GM23248 (cell line): ENCODE measurements at places on chromosomes 2 and 18.

- DNase-seq, result peak; percentile 23
Observed at GRCh38 chr2:46700435-46700834, 215.2 kb downstream of the MCFD2 start.

DNA sequence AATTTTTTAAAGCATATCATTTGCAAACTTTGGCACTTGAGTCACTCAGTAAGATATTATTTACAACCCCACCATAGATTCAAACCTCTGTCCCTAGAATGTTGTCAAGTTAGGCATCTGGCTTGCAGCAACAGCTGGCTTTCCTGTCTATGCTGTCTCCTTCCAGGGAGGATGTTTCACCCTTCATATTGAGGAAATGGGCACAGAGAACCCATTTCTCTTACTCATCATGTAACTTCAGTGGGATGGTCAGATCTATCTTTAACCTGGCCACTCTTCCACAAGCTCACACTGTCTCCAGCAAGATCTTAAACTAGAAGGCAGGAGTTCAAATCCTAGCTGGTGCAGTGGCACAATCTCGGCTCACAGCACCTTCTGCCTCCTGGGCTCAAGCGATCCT, 15.8 kb downstream of the LCT start:
- no peak for DNase-seq

DNA sequence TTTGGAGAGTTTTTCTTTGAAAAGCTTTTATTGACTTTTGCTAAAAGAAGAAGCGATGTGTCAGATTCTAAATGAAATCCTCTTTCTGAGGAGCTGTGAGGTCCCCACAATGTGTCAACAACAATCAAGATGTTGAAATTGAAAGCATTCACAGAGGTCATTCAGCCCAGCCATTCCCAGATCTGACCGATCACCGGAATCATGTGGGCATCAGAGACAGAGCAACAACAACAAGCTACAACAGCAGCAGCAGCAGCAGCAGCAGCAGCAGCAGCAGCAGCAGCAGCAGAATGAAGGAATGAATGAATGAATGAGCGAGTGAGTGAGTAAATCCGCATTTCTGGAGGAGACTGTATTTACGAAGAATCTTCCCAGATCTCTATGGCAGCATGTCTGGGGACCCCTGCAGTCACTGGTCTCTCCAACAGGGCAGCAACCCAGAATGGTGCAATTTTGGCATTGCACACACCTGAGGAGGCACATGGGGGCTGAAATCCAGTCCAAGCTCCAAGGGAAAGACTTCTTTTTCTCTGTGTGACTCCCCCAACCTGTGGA, 299.0 kb downstream of the MYCN start:
- DNase-seq, result no peak

GRCh38 chr2:23503682-23504081, 118.7 kb downstream of the KLHL29 start:
- DNase-seq, result no peak

DNA sequence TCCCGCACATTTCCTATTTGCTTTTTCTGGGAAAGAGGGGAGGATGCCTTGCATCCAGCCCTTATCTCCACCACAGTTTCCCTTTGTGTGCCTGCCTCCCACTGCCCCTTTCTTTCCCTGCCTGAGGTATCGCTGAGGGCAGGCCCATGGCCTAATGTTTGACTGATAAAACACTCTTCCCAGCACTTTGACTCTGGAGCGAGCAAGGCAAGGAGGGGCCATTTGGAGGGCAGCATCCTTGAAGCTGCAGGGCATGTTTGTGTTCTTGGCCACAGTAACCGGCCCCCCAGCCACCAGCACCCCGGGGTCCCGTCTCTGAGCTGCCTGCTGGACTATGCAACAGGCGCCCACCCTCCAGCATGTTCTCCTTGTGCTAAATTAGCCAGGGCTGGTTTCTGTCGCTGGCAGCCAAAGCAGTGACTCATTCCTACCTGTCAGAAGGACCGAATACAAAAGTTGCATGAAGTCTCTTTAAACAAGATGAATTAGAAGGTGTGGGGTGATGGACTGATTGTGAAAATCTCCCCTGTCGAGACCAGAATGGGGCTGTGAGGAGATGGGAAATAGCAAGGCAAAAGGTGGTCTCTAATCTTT, 50.7 kb downstream of the BCL2L11 start:
- DNase-seq, result no peak

DNA sequence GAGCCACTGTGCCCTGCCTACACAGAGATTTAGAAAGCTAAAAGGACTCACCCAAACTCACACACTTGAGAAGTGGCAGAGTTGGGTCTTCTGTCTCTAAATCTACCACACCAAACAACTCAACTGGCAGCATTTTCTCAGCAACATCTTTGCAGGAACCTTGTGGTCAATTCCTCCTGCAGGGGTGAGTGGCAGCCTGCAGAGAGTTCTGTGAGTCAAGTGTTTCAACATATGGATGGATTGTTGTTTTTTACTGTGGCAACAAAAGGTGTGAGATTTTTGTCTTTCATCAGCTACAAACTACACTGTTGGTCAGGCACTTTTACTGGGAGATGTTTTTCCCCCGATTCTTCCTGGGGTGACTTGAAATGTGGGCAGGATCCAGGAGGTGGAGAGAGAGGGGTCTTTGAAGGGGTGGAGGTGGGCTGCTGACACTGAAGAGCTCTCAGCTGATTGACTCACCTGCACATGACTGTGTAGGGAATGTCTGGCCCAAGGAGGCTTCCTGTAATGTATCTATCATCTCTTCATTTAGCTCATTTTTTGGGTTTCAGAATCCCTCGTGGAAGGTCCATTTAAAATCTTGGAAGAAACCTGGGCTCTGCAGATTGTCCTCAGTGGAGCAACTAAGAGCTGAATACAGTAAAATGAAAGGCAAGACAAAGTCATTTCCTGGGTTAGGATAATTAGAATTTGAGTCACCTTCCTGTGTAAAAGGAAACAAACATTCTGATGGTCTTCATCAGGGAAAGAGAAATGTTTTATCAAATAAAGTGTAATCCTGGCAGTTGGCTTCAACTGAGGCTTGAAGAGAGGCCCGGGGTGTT, 98.6 kb downstream of the MSH2 start:
- DNase-seq, result peak; percentile 70

DNA sequence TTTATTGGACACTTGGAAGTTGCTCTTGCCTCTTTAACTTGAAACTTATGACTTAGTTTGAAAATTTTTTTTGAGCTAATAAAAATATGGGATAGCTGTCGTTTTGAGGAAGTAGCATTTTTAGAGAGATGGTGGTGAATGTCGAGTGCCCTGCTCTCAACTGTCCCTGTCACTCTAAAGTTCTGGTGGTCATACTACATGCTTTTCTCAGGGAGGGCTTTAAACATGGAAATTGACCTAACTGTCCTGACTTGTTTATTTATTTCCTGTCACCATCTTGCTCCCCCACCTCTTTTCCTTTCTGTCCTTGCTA, 16.0 kb downstream of the CEP192 start:
- DNase-seq, result no peak

DNA sequence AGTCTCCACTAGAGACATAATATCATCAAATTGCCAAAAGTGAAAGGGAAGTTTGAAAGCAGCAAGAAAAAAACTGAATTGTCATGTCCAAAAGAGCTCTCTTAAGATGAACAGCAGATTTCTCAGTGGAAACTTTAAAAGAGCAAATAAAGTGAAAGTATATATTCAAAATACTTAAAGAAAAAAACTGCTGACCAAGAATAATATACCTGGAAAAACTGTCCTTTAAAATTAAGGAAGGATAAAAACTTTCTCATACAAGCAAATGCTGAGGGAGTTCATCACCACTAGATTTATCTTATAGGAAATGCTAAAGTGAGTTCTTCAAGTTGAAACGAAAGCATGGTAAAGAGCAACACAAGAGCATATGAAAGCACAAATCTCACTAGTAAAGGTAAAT, 83.3 kb upstream of the SCN1A start:
- no peak for DNase-seq

DNA sequence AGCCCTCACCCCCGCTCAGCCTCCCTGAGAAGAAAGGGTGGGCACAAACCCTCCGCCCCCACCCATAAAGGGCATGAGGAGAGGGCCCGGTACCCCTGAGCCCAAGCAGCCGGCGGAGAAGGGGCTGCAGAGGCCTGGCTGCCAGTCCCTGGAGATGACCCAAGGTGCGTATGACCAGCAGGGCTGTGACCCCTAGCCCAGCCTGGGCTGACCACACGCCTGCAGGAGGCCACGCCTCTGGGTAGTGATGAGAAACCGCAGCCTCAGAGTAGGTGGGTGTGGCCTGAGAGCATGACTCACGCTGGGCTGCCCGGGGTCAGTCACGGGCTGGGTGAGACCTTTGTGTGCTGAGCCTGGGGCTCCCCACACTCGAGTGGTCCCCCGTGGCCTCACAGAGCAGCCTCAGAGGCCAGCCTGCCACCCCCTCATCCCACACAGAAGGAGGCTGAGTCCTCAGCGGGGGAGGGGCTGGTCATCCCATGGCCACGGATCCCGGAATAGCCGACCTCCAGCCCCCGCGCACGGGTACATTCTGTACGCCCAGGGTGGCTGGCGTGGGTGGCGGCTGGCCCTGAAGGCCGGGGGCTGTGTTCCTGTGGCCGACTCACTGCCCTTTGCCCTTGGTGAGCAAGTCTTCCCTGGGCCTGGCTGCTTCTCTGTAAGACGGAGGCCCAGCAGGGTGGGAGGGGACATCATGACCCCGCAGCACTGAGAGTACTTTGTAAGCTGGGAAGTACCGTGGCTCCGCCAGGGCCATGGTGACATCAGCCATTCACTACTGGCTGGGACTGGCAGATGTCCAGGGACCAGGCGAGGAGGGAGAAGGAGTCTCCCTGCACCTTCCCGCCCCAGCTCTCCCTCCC, 110.8 kb upstream of the OTOS start:
- peak; percentile 94 for DNase-seq

DNA sequence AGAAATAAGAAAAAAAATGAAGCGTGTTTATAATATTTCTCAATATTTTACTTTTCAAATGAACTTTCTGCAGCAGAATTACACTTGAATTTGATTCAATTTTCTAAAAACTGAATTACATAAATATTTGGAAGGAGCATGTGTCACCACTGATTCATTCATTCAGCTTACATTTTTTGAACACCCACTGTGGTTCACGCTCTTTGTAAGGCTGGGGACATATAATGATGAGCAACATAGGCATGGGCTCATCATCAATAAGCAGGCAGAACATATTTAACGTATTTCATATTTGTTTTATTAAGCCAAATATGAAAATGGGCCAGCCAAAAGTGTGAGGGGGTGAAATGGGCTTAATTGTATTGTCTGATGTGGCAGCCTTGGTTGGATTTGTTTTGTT, 209.1 kb downstream of the CTNNA2 start:
- peak; percentile 48 for DNase-seq

- no peak for DNase-seq
Observed at GRCh38 chr18:8231316-8231715, 377.9 kb upstream of the RAB12 start.

GRCh38 chr2:22907330-22907729, 477.6 kb upstream of the KLHL29 start:
- no peak for DNase-seq

GRCh38 chr2:197145471-197146056, 165.0 kb downstream of the ANKRD44 start:
- DNase-seq, result no peak

- DNase-seq, result peak; percentile 20
Observed at GRCh38 chr18:51194604-51195003, 2.9 kb downstream of the MEX3C start.

- no peak for DNase-seq
Observed at GRCh38 chr2:111030945-111031344, 89.8 kb upstream of the BCL2L11 start.

DNA sequence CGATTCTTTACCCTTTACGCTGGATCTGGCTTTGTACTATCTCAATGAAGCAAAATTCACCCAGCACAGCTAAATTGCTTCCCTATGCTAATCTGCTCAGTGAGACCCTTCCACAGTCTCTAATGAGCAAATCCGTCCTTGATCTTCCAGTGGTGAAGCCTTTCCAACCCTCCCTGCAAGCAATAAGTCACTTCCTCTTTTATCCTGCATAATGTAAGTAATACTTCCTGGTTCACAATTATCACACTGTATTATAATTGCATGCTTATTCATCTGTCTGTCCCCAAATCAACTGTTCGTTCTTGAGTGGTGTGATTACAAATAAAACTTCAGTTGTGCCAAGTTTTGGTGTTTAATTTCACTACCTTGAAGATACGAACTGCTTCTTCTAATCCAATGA, 404.0 kb downstream of the ADCYAP1 start:
- no peak for DNase-seq

DNA sequence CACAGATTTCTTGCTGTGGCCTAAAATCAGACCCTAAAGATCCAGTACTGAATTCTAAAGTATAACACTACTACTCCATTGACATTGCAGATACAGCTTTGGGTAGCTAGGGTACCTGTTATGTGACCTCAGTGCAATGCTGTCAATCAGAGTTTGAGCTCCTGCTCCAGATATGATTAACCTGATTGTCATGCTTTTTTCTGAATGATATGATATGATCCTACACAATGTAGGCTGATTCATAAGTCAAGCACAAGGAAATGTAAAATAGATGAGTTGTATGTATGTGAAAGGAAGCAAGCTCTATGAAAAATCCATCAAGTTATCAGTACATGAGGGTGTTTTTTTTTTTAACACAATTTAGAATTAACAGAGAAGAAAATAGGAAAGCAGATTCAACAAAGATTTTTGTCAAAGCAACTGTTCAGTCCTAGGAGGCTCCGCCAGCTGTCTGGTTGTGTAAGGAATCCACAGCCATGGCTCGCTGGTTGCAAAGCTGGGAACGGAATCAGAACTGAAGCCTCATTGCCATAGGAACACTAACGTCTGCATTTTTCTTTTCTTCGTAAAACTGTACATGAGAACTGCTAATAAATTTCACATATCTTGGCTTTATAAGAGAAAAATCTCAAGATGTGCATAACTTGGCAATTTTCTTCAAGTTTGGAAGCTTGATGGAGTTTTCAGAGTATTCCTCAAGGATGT, 52.9 kb downstream of the NR4A2 start:
- DNase-seq, result no peak

- DNase-seq, result peak; percentile 98
Observed at GRCh38 chr2:235347691-235348090, 146.2 kb upstream of the AGAP1 start.

GRCh38 chr18:50027996-50028395, 167.0 kb downstream of the MYO5B start:
- DNase-seq, result no peak

GRCh38 chr2:42939411-42940206, 147.2 kb upstream of the HAAO start:
- no peak for DNase-seq

DNA sequence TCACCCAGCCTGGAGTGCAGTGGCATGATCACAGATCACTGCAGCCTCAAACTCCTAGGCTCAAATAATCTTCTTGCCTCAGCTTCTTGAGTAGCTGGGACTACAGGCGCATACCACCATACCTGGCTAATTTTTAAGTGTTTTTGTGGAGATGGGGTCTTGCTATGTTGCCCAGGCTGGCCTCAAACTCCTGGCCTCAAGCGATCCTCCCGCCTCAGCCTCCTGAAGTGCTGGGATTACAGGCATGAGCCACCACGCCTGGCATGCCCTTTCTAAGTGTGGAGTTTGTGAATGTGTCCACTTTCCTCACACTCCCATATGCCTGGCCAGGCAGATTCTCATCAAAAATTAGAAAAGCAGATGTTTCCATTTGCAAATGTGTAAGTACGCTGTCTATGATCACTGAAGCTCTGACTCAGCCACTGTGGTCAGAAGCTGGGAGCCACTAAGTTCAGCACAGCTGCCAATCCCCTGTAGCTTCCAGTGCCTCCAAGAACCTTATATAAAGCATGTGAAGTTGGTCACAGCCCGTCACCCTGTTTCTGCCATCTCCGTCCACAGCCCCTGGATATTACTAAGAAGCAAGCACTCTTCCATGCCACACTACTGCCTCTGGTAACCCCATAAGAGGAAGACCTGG, 155.4 kb downstream of the FAM210A start:
- DNase-seq, result peak; percentile 58

GRCh38 chr18:62128157-62128556, 58.7 kb downstream of the PIGN start:
- peak; percentile 36 for DNase-seq

GRCh38 chr2:188367164-188367563, 75.5 kb downstream of the GULP1 start:
- DNase-seq, result no peak
